ENCODE measurements at places on chromosomes 11 and 22.

DNA sequence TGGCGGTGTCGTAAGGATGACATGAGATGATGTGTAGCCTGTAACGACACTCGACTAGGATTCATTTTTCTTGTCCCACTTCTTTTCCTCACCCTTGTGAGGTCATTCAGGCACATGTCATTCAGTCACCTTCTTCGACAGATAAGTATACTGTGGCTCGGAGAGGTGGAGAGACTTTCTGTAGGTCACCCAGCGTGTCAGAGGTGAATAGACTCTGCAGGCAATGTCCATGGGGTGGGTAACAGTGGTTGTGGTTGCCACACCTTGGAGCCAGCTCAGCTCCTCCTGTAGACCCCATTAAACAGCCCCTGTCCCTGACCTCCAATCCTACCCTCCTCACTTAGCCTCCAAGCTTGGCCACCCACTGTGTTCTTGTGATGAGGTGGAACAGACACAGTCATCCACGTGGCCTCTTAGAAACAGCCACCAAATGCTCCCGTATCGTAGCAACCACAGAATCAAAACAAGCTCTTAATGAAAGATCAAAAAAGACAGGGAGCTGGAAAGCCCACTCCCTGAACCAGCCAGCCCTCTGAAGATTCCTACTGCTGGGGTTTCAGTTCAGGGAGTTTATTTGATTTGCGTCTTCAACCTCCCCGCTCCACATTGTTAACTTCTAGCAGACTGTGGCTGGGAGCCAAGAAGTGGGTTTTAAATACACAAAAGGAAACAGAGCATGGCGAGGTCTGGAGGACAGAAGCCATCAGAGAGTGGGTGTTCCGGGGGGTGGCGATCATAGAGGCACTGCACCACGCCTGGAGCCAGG, 89.0 kb upstream of the GRK3 start:
- DNase-seq, result no peak

DNA sequence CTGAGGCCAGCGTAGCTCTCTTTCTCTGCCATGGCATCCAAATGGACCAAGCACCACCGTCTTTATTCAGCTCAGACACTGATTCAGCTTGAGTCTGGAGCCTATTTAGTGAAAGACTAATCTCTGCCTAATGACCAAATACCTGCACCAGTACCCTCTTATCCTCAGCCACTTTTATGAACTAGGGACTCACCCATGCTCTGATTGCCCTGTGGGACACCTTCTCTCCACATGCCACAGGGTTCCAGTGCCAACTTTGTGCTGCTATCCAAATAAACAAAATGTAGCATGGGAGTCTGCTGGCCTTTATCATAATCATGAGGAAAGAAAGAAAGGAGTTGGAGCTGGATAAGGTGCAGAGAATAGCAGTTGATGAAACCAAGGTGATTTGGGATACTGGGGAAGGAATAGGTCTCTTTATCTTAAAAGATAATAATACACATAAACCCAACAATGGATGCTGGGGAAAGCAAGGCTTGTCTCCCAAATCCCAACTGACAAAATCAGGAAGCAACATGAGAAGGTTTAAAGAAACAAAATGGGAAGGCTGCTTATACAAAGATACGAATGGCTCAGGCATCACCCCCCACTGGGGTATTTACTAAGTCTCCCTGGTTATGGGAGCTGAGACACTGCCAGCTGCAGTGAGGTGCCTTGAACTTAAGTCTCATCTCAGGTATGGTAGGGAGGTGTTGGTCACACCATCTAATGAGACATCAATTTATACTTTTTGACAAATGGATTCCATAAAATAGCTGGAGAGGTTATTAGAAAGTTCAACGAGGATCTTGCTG, 63.3 kb downstream of the SYT9 start:
- DNase-seq, result no peak

DNA sequence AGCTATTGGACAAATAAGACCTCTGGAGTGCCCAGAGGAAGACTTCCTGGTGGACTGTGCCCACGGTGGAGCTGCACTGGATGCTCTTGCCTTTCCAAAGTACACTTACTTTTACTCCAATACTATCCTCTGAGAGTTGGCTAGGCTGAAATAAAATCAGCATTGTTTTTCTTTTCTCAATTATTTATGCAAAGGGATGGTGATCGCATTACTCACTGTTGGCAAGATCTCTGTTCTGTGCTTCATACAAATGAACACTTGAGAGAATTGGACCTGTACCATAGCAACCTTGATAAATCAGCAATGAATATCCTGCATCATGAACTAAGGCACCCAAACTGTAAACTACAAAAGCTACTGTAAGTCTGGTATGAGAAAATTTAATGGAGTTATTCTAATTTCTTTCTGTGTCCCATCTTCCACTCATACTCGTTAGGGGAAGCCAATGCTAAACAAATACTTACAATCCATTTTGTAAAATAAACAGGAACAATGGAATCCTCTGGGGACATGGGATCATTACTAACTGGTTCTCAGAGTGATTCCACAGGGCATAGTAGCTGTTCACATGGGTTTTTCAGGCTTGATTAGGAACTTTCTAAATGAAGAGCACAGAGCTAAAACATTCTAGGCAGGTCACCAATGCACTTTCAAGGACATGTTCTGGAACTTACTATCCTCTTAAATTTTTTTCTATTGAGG, 26.3 kb downstream of the NLRP14 start:
- no peak for DNase-seq

- no peak for DNase-seq
Observed at GRCh38 chr22:35357883-35358621, 22.8 kb upstream of the HMOX1 start.

GRCh38 chr11:66858186-66858938, 1.5 kb downstream of the LRFN4 start:
- DNase-seq, result no peak

GRCh38 chr22:39617970-39618757, 47.6 kb downstream of the CACNA1I start:
- DNase-seq, result no peak

GRCh38 chr11:120149246-120149645, 11.3 kb upstream of the TRIM29 start:
- no peak for DNase-seq

DNA sequence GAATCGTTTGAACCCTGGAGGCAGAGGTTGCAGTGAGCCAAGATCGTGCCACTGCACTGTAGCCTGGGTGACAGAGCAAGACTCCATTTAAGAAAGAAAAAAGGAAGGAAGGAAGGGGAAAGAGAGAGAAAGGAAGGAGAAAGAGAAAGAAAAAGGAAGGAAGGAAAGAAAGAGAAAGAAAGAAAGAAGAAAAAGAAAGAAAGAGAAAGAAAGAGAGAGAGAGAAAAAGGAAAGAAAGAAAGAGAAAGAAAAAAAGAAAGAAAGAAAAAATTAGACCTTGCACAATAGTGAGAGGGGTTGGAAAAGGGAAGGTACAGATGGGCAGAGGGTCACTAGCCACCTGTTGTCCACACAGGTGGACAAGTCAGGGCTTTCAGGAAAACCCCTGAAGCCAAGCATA, 57.6 kb upstream of the RTL6 start:
- DNase-seq, result no peak

GRCh38 chr22:39302431-39302960, 16.9 kb downstream of the RPL3 start:
- DNase-seq, result no peak

GRCh38 chr11:119878990-119879389, 150.0 kb upstream of the NECTIN1 start:
- DNase-seq, result no peak

DNA sequence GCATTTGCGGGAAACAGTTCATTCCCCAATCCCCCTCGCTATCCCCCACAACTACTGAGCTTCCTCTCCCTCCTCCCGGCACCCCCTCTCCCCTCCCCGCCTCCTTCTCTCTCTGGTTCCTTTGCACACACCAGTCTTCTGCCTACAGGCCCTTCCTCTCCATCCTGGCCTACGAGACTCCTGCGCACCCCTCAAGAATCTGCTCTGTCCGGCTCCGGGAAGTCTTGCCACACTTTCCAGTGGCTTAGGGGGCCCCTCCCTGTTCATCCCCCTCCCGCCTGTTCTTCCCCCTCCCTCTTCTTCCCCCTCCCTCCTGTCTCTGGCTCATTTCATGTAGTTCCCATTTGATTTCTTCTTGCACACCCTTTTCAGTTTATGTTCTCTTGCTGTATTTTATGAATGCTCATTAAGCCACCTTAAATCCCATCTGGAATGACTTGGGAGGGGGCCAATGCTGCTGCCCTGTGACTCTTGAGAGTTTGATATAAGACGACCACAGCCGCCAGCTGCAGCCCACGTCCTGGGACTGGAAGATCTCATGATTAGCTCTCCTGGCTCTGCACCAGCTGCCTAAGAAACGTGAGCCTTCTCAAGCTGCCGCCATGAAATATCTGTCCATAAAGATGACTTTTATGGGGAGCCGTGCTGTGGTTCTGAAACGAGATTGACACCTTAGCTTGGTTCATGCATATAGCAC, 50.9 kb downstream of the RPS6KA4 start:
- DNase-seq, result no peak

DNA sequence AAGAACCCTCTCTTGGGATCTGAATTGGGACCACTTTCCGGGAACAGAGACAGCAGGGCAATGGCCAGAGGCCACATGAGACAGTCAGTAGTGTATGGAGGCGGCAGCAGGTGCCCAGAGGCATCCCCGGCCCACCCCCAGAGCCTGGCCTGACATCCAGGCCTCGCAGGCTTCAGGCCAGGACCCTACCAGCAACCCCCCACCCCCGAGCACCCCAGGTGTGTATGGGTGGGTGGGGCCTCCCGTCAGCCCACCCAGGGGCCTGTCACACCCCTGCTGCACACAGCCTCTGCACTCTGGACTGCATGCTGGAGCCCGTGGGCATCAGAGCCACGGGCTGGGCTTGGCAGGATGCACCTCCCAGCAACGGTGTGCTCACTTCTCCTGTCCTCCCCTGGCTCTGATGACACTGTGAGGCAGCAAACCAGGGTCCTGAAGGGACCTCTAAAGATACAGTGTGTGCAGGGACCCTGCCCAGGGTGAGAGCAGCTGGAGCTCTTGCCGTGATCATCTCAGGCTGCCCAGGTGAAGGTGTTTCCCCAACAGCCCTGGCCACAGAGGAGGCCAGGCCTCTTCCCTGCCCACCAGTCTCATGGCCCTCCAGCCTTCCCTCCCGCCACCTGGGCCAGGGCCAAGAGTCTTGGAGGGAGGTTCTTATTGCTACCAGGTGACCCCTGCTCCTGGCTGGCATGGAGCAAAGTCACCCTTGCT, 88.8 kb upstream of the SEPTIN5 start:
- no peak for DNase-seq

- no peak for DNase-seq
Observed at GRCh38 chr22:33076343-33076742, 18.2 kb upstream of the SYN3 start.

GRCh38 chr11:15730263-15730994, 615.7 kb downstream of the INSC start:
- no peak for DNase-seq

DNA sequence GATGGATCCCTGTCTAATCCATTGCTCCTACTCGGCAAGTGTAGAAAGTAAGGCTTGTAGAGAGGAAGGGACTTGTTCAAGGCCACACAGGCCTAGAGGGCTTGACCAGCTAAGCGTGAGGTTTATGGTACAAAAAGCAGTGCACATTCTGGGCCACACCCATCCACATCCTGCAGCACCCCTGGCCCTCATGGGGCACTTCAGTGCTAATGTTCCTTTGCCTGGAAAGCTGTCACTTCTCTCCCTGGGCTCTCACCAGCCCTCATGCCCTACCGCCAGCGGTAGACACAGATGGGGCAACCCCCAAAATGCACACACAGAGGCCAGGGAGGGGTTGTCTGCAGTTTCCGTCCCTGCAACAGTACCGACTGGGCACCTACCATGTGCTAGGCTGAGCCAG, 7.1 kb upstream of the MGAT3 start:
- DNase-seq, result no peak

DNA sequence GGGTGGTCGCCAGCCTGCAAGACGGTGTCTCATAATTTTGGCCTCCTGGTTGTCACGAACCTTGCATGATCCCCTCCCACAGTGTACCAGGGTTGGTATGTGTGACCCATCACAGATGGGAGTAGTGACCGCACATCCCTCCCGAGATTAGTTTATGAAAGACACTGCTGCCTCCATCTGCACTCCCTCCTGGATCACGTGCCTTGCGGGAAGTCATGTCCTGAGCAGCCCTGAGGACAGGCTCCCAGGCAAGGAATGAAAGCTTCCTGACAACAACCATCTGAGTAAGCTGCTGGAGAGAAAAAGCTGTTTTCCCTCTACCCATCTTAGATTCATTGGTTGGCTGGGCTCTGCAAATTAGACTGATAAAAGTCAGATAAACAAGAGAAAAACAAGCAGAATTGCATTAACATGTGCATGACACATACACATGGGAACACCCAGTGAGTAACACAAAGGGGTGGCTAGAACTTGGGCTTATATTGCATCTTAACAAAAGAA, 14.4 kb upstream of the PAMR1 start:
- DNase-seq, result no peak

DNA sequence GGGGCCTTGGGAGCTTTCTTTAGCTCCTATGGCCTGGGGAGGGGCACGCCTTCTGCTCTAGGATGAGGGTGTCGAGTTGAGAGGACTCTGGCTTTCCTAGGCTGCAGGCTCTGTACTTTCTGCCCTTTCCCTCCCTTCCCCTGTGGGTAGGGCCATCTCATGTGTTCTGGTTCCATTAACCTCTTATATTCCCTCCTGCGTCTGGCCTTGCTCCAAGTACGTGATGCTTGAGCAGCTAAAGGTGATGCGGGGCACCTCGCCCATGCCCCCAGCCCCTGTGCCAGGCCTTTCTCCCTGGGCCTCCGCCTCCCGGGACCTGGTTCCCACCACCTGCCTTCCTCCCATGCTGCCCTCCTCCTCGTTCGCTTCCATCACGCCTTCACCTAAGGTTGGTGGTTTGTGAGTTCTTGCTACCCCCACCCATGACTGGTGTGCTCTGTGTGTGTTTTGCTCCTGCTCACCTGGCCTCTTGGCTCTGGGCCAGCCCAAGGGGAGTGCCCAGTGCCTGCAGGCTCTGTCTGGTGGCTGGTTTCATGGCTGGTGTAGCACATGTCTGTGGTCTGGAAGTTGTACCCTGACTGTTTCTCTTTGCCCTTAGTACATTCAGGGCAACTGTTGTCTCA, 34.1 kb downstream of the PHLDB1 start:
- DNase-seq, result no peak

GRCh38 chr11:130159657-130160497, at the start of gene ST14:
TSS of gene ST14 (plus strand) at chr11:130159782. CDS start at chr11:130159980, 198 bp downstream.
- DNase-seq, result no peak

DNA sequence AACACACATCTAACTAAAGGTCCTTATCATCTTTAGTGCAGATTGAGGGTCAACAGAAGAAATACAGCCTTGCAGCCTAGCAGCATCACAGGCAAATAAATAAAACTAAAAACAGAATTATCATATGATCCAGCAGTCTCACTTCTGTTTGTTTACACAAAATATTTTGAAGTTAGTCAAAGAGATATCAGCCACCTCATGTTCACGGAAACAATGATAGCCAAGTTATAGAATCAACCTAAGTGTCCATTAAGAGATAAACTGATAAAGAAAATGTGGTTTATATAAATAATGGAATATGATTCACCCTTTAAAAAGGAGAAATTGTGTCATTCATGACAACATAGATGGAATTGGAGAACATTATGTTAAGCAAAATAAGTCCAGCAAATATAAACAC, 738.1 kb upstream of the CCDC90B start:
- no peak for DNase-seq
